ENCODE measurements at places on chromosomes 3 and 15.

- H3K36me3 ChIP-seq: no peaks in the 10 kb centered on the region
- DNase-seq: no peak
- H3K27ac ChIP-seq: peak overlapping the region; percentile 54
- no peaks in the 10 kb centered on the region for H3K27me3 ChIP-seq
- H3K4me1 ChIP-seq: no peaks in the 10 kb centered on the region
Measured at GRCh38 chr3:37963016-37963415, 27.6 kb upstream of the VILL start.

- H3K27ac ChIP-seq: peak overlapping the region; percentile 98
- DNase-seq: no peak
- no peaks in the 10 kb centered on the region for H3K36me3 ChIP-seq
Measured at GRCh38 chr3:156825795-156826143, 384 bp upstream of the LEKR1 start.

- no peaks in the 10 kb centered on the region for H3K4me1 ChIP-seq
- peaks cover 16% of the 10 kb centered on the region for H3K27me3 ChIP-seq
- no peaks in the 10 kb centered on the region for H3K36me3 ChIP-seq
- H3K4me3 ChIP-seq: no peak overlapping the region
- no peak for DNase-seq
Measured at GRCh38 chr3:130342821-130343661, 2.4 kb upstream of the COL6A5 start.

GRCh38 chr3:47536221-47536891 lies 22.8 kb upstream of the ELP6 start:
- no peak overlapping the region for H3K27ac ChIP-seq
- no peaks in the 10 kb centered on the region for H3K36me3 ChIP-seq
- H3K4me3 ChIP-seq: no peak overlapping the region
- DNase-seq: no peak
- no peaks in the 10 kb centered on the region for H3K4me1 ChIP-seq

GRCh38 chr15:55916666-55917409 lies 76.6 kb downstream of the NEDD4 start:
- no peaks in the 10 kb centered on the region for H3K27me3 ChIP-seq
- H3K4me3 ChIP-seq: no peak overlapping the region
- no peaks in the 10 kb centered on the region for H3K4me1 ChIP-seq
- DNase-seq: no peak
- no peak overlapping the region for H3K27ac ChIP-seq

GRCh38 chr3:33386631-33387030 lies 53.6 kb downstream of the UBP1 start:
- H3K27me3 ChIP-seq: no peaks in the 10 kb centered on the region
- no peak for DNase-seq
- H3K4me1 ChIP-seq: no peaks in the 10 kb centered on the region

DNA sequence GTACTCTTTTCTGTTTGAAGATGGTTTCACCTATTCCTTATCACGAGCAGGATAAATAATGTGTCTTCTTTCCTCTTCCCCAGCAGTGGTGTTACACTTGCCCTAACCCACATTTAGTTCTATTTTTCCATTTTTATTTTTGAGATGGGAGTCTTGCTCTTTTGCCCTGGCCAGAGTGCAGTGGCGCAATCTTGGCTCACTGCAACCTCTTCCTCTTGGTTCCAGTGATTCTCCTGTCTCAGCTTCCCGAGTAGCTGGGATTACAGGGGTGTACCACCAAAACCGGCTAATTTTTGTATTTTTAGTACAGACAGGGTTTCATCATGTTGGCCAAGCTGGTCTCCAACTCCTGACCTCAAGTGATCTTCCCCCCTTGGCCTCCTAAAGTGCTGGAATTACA lies 372.4 kb downstream of the FOXP1 start:
- H3K36me3 ChIP-seq: no peaks in the 10 kb centered on the region
- peak overlapping the region; percentile 69 for H3K27ac ChIP-seq
- no peaks in the 10 kb centered on the region for H3K27me3 ChIP-seq
- no peak overlapping the region for H3K4me3 ChIP-seq
- H3K4me1 ChIP-seq: no peaks in the 10 kb centered on the region

DNA sequence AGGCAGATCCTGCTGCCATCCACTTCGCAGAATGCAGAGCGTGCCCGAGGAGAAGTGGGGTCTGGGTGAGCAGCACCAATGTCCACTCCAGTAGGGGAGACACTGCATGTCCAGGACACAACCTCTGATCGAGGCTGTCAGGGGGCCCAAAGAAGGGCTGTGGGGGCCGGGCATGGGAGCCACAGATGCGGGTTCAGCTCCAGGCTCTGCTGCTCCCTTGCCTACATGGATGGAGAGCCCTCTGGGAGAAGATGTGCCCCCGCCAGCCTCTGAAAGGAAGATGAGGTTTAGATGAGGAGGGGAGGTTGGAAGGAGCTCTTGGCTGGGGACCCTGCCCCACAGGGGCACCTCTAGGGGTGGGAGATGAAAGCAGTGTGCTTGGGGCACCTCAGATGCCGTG lies 75.4 kb downstream of the KLF13 start:
- H3K4me3 ChIP-seq: no peak overlapping the region
- no peak for DNase-seq
- no peaks in the 10 kb centered on the region for H3K27me3 ChIP-seq
- H3K36me3 ChIP-seq: no peaks in the 10 kb centered on the region
- H3K4me1 ChIP-seq: peaks cover 17% of the 10 kb centered on the region

DNA sequence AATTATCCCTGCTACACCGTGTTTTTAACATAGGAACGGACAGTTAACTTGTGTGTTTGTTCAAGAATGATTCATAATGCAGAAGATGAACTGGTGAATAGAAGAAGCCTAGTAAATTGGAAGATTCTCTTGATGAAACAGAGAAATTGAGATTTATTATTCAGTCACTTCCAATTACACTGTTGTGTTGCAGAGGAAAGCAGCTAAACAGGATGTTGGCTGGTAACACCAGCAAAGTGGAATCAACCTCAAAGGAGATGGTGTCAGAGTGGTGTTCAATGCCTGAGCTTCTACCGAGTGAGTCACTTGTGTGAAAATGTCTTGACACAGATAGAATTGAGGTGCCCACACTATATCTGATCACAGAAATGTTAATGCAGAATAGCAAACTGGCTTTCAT lies 399.6 kb downstream of the LPP start:
- H3K4me1 ChIP-seq: no peaks in the 10 kb centered on the region
- H3K27ac ChIP-seq: no peak overlapping the region
- H3K36me3 ChIP-seq: no peaks in the 10 kb centered on the region
- no peaks in the 10 kb centered on the region for H3K27me3 ChIP-seq

DNA sequence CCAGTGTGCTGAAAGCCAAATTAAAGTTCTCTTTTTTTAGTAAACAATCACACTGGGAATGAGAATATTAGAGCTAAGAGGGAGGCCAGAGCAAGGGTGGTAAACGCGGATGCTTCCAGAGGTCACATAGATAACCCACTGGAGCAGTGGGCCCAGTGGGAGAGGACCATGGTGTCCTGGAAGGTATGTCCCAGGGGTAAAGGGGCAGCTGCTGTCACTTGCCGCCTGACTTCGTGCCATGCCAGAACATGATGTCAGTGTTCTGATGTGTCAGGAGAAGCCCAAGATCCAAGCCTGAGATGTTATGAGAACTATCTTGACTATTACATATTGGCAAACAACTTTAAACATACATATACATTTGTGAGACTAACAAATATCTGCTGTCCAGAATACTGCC lies 211.9 kb upstream of the IL12A start:
- H3K4me1 ChIP-seq: no peaks in the 10 kb centered on the region
- no peaks in the 10 kb centered on the region for H3K36me3 ChIP-seq
- no peaks in the 10 kb centered on the region for H3K27me3 ChIP-seq
- peak overlapping the region; percentile 87 for H3K27ac ChIP-seq
- H3K4me3 ChIP-seq: no peak overlapping the region
- no peak for DNase-seq

GRCh38 chr3:27089068-27089467 lies 280.1 kb downstream of the NEK10 start:
- H3K4me1 ChIP-seq: no peaks in the 10 kb centered on the region
- H3K27me3 ChIP-seq: no peaks in the 10 kb centered on the region
- no peaks in the 10 kb centered on the region for H3K36me3 ChIP-seq
- DNase-seq: no peak

GRCh38 chr3:51538115-51538458 lies 432 bp upstream of the RAD54L2 start:
- H3K36me3 ChIP-seq: no peaks in the 10 kb centered on the region
- no peak for DNase-seq
- no peaks in the 10 kb centered on the region for H3K27me3 ChIP-seq

DNA sequence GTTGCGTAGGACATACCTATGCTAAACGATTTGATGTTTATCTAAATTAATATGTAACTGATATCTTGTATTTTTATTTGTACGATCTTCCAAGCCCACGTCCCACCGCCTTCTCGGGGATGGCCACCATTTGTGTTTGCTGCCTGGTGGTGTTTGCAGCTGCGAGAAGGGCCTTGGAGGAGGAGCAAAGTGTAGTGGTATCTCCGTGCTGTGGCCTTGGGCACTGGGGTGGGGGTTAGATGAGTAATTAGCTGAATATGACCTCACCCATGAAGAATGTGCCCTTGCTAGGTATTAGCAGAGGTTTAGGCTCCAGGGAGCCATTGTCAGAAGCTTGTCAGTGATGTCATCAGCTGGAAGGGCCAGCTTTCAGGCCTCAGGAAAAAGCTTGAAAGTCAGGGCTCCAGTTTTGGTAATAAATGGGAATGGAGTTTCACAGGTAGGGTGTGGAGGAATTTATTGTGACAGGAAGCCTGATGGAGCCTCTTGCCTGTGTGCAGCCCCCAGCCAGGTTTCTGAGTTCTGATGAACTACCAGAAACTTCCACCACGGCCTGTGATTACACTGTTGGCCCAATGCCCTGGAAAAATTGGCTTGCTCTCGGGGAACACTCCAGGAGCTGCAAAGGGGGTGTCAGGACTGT lies 41.0 kb downstream of the FLNB start:
- peak overlapping the region; percentile 72 for H3K27ac ChIP-seq
- peak; percentile 68 for DNase-seq
- H3K4me3 ChIP-seq: no peak overlapping the region
- no peaks in the 10 kb centered on the region for H3K27me3 ChIP-seq
- H3K36me3 ChIP-seq: no peaks in the 10 kb centered on the region

- no peaks in the 10 kb centered on the region for H3K36me3 ChIP-seq
- H3K4me3 ChIP-seq: no peak overlapping the region
- no peaks in the 10 kb centered on the region for H3K4me1 ChIP-seq
- H3K27ac ChIP-seq: peak overlapping the region; percentile 59
- no peak for DNase-seq
- H3K27me3 ChIP-seq: no peaks in the 10 kb centered on the region
Measured at GRCh38 chr15:70089692-70089971, 8.1 kb downstream of the TLE3 start.

DNA sequence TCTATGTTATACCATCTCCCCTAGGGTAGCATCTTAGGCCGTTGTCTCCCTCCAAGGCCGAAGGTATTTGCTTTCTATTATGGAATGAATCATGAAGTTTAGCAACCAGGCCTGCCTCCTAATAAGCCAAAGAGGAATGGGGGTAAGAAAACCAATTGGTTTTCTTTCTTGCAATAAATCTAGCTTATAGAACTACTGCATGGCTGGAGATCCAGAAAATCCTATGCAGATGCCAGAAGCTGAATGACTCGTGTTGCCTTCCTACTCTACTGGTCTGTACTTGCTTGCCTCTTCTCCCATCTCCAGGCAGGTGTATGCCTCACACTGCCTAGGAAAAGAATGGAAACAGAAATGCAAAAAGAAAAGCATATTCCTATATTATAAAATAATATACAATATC lies 31.1 kb upstream of the IL16 start:
- DNase-seq: no peak
- no peak overlapping the region for H3K4me3 ChIP-seq
- H3K36me3 ChIP-seq: no peaks in the 10 kb centered on the region
- no peaks in the 10 kb centered on the region for H3K27me3 ChIP-seq
- no peaks in the 10 kb centered on the region for H3K4me1 ChIP-seq
- H3K27ac ChIP-seq: no peak overlapping the region

- H3K4me3 ChIP-seq: no peak overlapping the region
- H3K27ac ChIP-seq: no peak overlapping the region
- no peak for DNase-seq
- H3K4me1 ChIP-seq: no peaks in the 10 kb centered on the region
- H3K27me3 ChIP-seq: no peaks in the 10 kb centered on the region
- H3K36me3 ChIP-seq: no peaks in the 10 kb centered on the region
Measured at GRCh38 chr3:187072511-187072910, 66.8 kb downstream of the RPL39L start.

GRCh38 chr3:38836561-38836960 lies 20.5 kb upstream of the SCN10A start:
- no peaks in the 10 kb centered on the region for H3K27me3 ChIP-seq
- no peaks in the 10 kb centered on the region for H3K36me3 ChIP-seq
- no peak overlapping the region for H3K27ac ChIP-seq
- H3K4me1 ChIP-seq: no peaks in the 10 kb centered on the region
- H3K4me3 ChIP-seq: no peak overlapping the region

DNA sequence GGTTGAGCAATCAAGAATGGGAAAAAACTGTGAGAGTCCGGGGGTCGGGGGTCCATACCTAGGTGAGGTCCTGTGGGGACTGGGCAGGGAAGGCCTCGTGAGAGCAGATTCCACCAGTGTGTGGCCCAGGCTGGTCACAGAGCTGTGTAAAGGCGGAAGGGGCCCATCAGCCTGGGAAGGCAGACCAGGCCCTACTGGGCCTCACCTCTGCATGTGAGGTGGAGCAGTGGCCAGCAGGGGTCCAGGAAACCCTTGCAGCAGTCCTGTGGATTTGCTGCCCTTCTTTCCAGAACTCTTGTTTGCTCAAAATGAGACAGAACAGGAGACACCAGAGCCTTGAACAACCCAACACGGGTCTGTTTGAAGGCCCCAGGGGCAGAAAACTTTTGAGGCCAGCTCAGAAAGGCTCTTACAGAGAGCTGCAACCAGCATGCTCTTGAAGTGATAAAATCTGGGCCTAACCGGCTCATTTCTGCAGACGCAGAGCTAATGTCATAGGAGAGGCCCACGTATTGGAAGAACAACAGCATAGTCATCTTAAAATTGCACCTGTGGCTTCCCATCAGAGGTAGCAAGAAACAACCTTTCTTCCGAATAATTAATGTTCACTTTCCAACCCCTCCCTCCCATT lies 30.3 kb upstream of the HHATL start:
- H3K36me3 ChIP-seq: no peaks in the 10 kb centered on the region
- H3K27ac ChIP-seq: peak overlapping the region; percentile 66
- DNase-seq: no peak
- no peaks in the 10 kb centered on the region for H3K27me3 ChIP-seq
- no peak overlapping the region for H3K4me3 ChIP-seq

GRCh38 chr15:97014001-97014400 lies 683.5 kb downstream of the NR2F2 start:
- no peaks in the 10 kb centered on the region for H3K27me3 ChIP-seq
- H3K4me1 ChIP-seq: no peaks in the 10 kb centered on the region
- no peak for DNase-seq
- H3K27ac ChIP-seq: no peak overlapping the region

GRCh38 chr3:49173116-49173791 lies 1.9 kb downstream of the KLHDC8B start:
- peak overlapping the region; percentile 75 for H3K4me3 ChIP-seq
- H3K27ac ChIP-seq: peak overlapping the region; percentile 85
- H3K36me3 ChIP-seq: no peaks in the 10 kb centered on the region
- H3K4me1 ChIP-seq: peaks cover 8% of the 10 kb centered on the region
- no peak for DNase-seq

- no peaks in the 10 kb centered on the region for H3K27me3 ChIP-seq
- peak; percentile 72 for DNase-seq
- H3K36me3 ChIP-seq: no peaks in the 10 kb centered on the region
- H3K4me3 ChIP-seq: no peak overlapping the region
- H3K27ac ChIP-seq: peak overlapping the region; percentile 52
Measured at GRCh38 chr15:56040081-56041035, 46.9 kb upstream of the NEDD4 start.

GRCh38 chr3:155585384-155585783 lies 159.5 kb downstream of the PLCH1 start:
- no peak for DNase-seq
- H3K4me3 ChIP-seq: no peak overlapping the region
- no peak overlapping the region for H3K27ac ChIP-seq
- H3K36me3 ChIP-seq: no peaks in the 10 kb centered on the region
- no peaks in the 10 kb centered on the region for H3K27me3 ChIP-seq

- no peak overlapping the region for H3K27ac ChIP-seq
- no peak for DNase-seq
- no peak overlapping the region for H3K4me3 ChIP-seq
Measured at GRCh38 chr3:197407526-197407925, 109.1 kb upstream of the DLG1 start.
